ENCODE measurements at places on chromosomes 1 and 21. TPM values are rescaled to one million over a fixed set of nuclear protein-coding genes. Genes with fewer than 3 reads are reported as not detected.
A peak's percentile ranks its signal among the peaks of the same experiment; 100 is the strongest.

DNA sequence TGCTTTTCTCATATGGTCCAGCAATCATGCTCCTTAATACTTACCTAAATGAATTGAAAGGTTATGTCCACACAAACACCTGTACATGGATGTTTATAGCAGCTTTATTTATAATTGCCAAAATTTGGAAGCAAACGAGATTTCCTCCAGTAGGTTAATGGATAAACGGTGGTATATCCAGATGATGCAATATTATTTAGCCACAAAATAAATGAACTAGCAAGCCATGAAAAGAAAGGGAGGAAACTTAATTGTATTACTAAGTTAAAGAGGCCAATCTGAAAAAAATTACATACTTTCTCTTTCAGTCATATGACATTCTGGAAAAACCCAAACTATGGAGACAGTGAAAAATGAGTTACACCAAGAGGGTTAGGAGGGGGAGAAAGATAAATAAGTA is 76.3 kb upstream of the LRRC7 start:
- no peak overlapping the region for H3K27ac ChIP-seq
- no peaks in the 10 kb centered on the region for H3K27me3 ChIP-seq
- no peak for DNase-seq
- H3K4me3 ChIP-seq = no peak overlapping the region
- H3K36me3 ChIP-seq = no peaks in the 10 kb centered on the region

Gene CDC42BPA
- 40.9 TPM for total RNA-seq

GRCh38 chr1:71944006-71944405 is 338.3 kb downstream of the NEGR1 start:
- peak; percentile 4 for DNase-seq
- no peaks in the 10 kb centered on the region for H3K36me3 ChIP-seq
- no peak overlapping the region for H3K27ac ChIP-seq
- no peaks in the 10 kb centered on the region for H3K27me3 ChIP-seq
- H3K4me1 ChIP-seq = no peaks in the 10 kb centered on the region

DNA sequence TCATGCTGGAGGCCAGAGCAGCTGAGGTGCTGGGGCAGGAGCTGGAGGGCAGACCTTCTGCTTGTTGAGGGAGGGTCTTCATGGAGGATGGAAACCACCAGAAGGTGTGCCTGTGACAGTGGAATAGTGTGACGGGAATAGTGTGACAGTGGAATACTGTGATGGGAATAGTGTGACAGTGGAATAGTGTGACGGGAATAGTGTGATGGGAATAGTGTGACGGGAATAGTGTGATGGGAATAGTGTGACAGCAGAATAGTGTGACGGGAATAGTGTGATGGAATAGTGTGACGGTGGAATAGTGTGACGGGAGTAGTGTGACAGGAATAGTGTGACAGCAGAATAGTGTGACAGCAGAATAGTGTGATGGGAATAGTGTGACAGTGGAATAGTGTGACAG is 325.1 kb downstream of the HHAT start:
- no peak for DNase-seq
- H3K36me3 ChIP-seq = no peaks in the 10 kb centered on the region
- H3K4me1 ChIP-seq = no peaks in the 10 kb centered on the region
- no peak overlapping the region for H3K27ac ChIP-seq
- peaks cover 7% of the 10 kb centered on the region for H3K27me3 ChIP-seq
- no peak overlapping the region for H3K4me3 ChIP-seq

- peak overlapping the region; percentile 14 for H3K27ac ChIP-seq
- H3K27me3 ChIP-seq = no peaks in the 10 kb centered on the region
- no peaks in the 10 kb centered on the region for H3K36me3 ChIP-seq
- H3K4me3 ChIP-seq = no peak overlapping the region
These were observed 8.1 kb downstream of the DNASE2B start for GRCh38 chr1:84406346-84406861.

Gene LCE2B
- total RNA-seq = not detected

Gene RGS18
- total RNA-seq = not detected

GRCh38 chr21:15064576-15065391 is at the start of gene NRIP1:
TSS of gene NRIP1 (minus strand) at chr21:15065000. CDS start at chr21:14968192, 96,808 bp downstream.
- peaks cover 25% of the 10 kb centered on the region for H3K4me1 ChIP-seq
- H3K27ac ChIP-seq = peak within 1 kb of the TSS; percentile 97

Gene NUAK2
- 13.4 TPM for total RNA-seq

- H3K27me3 ChIP-seq = no peaks in the 10 kb centered on the region
- no peak overlapping the region for H3K4me3 ChIP-seq
- H3K36me3 ChIP-seq = no peaks in the 10 kb centered on the region
- no peak for DNase-seq
- H3K27ac ChIP-seq = no peak overlapping the region
- no peaks in the 10 kb centered on the region for H3K4me1 ChIP-seq
These were observed 327.2 kb downstream of the PTPRU start for GRCh38 chr1:29563571-29563970.

DNA sequence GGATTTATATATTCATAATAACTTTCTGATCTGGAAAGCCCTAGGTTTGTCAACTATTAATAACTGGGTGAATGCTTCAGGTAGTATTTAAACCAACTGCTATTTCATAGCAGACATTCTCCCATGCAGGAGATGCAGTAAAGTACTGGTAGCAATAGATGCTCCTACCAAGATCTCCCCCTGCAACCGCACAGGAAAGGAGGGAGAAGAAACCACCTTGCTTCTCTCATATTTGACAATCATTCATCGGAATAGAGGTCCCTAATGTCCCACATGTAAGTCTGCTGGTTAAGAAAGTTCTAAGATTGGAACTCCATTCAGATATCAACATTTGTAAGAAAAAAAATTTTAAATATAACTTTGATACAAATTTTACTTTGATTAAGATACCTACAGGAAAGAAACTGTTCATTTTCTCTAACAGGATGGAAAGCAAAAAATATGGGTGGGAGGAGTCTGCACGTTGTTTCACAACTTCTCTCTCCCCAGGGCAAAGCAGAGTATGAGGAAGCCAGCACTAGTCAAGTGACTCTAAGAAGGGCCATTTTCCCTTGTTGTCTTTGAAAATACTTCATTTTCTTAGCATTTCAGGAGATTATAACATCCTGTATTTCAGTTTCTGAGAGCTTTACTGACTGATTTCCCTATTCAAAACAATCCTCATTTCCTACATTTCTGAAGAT is at the start of gene PYHIN1:
PYHIN1 (plus strand) TSS at position 498 of the 683 bp plus-strand sequence. CDS start 5,359 bp downstream, outside the sequence.
- no peaks in the 10 kb centered on the region for H3K4me1 ChIP-seq
- H3K4me3 ChIP-seq = no peak within 1 kb of the TSS
- no peak within 1 kb of the TSS for H3K27ac ChIP-seq
- no peaks in the 10 kb centered on the region for H3K27me3 ChIP-seq

Gene AGT
- total RNA-seq = 505 TPM

DNA sequence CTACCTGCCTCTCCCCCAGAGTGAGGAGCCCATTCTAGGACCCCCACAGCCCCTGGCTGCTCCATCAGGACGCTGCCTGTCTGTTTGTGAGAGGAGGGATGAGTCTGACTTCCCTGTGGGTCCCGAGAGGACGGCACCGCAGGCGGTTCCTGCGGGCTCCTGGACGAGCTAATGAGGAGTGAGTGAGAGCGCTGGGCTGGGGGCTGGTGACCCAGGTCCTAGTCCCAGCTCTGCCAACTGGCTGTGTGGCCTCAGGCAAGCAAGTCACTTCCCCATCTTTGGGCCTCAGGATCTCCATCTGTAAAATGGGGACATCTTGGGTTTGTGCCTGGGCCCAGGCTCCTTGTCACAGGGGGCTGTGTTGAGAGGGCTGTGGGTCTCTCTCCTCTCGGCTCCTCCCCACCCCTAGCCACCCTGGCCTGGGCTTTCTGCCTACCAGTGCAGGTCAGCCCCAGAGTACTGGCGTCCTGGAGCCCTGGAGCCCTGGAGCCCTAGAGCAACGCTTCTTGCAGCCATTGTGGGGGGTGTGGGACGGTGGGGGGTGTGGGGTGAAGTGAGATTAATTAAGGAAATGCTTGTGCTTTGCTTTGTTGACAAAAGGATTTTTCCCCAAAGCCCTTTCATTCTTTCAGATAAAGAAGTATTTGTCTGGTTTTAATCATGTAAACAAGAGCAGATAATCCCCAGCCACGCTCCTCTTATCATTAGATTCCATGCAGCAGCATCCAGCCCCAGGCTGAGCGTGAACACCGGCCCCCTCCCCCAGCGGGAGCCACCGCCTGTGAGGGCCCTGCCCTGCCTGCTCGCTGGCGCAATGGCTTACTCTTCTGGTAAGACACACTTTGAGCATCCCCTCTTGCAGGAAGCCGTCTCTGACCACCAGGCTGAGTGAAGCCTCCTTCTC is 26.8 kb downstream of the SLC1A7 start:
- peaks cover 23% of the 10 kb centered on the region for H3K4me1 ChIP-seq
- H3K27me3 ChIP-seq = peaks cover 11% of the 10 kb centered on the region
- no peaks in the 10 kb centered on the region for H3K36me3 ChIP-seq

Data from hepatocyte (in vitro differentiated cells).